ENCODE measurements at places on chromosomes 12 and 14.

DNA sequence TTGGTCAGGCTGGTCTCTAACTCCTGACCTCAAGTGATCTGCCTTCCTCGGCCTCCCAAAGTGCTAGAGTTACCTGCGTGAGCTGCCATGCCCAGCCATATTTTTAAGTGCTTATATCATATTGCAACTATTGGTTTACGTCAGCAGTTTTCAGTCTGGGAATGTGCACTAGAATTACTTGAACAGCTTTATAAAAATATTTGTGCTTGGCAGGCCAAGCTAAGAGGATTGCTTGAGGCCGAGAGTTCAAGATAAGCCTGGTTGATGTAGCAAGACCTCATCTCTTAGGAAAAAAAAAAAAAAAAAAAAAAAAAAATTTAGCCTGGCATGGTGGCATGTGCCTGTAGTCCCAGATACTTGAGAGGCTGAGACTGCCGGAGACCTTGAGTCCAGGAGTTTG, 17.1 kb downstream of the KIAA0586 start:
- no peak for DNase-seq

- no peak for DNase-seq
Measured at GRCh38 chr14:81193924-81194633, 26.7 kb downstream of the GTF2A1 start.

DNA sequence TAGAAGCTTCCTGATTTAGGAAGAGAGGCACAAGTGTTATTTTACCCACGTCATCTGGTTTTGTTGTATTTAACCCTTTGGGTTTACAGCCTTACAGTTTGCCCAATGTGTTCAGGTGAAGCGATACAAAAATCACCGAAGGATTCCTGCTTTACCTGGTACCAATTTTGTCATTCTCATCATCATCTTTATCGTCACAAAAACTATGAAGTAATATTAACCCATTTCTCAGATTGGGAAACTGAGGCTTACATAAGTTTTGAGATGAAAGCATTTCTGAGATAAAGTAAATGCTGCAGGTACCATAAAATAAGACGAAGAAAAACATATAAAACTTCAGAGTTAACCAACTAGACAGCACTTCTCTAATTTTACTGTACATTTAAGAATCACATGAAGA, 370.6 kb upstream of the OR4E1 start:
- no peak for DNase-seq

DNA sequence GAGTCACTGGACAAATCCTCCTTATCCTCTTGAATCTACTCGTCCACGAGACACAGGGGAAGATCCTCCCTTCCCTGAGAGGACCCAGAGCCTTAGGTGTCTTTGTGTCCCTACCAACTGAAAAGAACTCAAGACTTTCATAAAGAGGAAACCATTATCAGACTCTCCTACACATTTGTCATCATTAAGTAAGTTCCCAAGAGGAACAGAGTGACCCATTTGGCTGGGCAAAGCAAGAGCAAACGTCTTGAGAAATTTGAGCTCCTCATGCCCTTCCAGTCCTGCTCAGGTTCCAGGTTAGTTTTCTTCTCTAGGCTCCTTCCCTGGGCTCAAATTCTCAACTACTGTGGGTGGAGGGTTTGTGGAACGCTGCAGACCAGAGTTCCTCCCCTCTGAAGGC, 5.7 kb downstream of the MLF2 start:
- DNase-seq: peak; percentile 18

All from suppressor macrophage treated with lipopolysaccharide for 4 hours (primary cell).